ENCODE measurements at places on chromosomes 12 and 14.
A peak's percentile ranks its signal among the peaks of the same experiment; 100 is the strongest.

GRCh38 chr14:101217080-101217463 lies 313.6 kb upstream of the RTL1 start:
- no peak for DNase-seq

DNA sequence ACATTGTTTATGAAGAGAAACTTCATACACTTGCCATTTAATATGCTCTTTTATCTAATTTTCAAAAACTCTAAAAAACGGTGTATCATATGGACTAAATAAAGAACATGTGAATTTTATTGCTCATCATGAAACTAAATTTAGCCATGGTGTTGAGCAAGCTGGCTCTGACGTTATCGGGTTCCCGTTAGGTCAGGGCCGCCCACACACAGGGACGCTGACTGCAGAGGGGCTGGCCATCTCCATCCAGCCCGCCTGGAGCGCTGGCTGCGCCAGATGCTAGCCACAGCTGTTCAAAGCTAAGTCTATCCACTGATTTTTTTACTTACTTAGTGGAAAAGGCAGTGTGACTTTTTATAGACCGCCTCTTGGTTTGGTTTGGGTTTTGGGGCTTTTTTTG lies 36.5 kb upstream of the DYNC1H1 start:
- no peak for DNase-seq

DNA sequence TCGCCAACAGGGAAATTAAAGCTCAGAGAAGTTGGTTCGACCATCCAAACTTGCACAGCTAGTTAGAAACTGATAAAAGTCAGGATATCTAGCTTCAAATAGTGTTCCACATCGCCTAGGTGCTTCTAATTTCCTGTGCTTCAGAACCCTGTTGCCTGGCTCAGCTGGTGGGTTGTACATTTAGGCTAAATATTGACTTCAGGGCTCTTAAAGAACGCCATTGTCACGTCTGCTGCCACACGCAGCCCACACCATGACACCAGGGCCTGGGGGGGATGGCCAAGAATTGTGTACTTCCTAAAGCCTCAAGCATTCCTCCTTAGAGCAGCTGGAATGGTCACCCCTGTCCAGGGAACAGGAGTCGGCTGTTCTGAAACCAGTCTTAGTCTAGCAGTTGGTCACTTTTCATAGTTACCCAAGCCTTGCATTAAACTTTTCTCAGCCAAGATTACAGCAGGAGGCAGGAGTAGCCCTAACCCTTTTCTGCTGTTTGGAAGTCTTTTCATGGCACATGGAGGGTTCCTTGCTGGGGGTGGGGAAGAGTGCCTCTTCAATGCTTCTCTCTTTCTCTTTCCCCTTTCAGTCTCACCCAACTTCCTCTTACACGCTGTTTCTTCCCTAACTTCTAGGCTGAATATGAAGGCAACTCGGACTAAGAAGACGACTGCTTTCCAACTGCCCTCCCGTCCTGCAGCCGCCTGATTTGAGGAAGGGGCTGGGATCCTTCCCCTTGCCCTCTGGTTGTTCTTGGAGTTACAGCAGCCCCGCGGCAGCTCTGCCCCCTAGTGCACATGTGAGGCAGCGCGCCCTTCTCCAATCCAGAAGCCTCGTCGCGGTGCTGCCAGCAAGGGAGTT lies 17.1 kb downstream of the FOS start:
- peak; percentile 88 for DNase-seq

DNA sequence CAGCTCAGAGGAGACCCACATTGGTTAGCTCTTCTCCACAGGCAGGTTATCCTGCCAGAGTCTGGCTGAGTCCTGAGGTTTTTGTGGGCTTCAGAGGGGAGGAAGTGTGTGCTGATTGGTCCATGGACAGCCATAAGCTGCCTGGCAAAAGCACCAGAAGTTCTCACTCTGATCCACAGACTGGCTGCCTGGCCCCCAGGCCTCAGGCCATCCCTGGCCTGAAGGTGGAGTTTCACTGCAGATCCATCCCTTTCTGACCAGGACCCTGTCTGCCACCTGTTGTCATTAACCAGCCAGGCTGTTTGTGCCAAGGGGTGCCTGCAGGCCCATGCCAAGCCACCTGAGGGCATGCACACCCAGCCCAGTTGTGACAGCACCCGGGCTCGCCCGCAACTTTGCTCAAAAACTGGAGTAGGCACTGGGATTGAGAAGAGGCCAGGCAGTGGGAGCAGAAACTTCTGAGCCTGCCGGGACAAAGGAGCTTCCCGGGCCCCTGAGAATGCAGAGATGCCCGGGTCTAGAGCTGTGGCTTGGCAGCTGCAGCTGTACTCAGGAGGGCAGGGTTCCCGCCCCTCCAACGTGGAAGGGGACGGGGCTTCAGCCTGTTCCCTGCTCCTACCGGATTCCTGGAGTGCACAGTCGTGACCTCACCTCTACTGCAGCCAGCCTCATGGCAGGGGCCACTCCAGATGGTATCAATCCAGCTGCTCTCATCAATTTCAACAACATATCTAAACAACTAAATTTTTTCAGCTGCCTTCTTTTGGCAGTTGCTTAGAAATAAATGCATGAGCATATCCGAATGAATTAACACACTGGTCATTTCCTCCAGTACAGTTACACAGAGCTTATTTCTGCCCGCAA lies 1277.3 kb downstream of the SLC16A7 start:
- no peak for DNase-seq

- no peak for DNase-seq
These were observed 2.2 kb downstream of the SSTR1 start for GRCh38 chr14:38209572-38210557.

DNA sequence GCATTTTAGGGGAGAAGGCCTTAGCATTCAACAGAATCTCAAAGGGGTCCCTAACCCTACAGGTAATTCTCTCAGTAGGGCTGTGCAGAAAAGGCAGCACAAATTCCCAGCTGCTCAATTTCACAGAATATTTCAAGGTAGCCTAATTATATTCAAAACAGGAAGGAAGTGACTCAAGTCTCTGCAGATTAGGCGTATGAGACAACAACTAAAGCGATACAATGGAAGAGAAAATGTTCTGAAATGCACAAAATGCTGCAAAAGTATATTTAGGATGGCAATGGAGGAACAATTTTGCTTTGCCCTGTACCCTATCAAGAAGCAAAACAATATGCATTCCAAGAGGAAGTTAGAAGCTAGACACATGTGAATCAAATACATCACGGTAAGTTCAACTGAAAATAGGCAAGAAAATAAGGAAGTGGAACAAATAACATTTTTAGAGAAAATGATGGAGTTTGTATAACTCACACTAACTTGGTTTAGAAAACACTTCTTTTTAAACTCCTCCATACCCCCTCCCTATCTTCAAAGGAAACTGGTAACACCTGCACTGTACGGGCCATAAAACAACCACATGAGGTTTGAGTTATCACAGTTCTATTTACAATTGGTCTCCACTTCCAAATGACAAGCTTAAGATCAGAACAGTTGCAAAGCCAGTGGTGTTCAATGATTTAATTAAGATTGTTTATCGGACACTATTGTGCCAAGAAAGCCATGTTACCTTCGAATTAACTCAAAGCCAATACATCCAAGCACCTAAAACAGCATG lies 1.6 kb downstream of the GIT2 start:
- no peak for DNase-seq

GRCh38 chr14:65070471-65070976 lies 31.8 kb downstream of the MAX start:
- DNase-seq = no peak

- DNase-seq = no peak
These were observed 24.0 kb downstream of the PLEKHH1 start for GRCh38 chr14:67557118-67557517.

DNA sequence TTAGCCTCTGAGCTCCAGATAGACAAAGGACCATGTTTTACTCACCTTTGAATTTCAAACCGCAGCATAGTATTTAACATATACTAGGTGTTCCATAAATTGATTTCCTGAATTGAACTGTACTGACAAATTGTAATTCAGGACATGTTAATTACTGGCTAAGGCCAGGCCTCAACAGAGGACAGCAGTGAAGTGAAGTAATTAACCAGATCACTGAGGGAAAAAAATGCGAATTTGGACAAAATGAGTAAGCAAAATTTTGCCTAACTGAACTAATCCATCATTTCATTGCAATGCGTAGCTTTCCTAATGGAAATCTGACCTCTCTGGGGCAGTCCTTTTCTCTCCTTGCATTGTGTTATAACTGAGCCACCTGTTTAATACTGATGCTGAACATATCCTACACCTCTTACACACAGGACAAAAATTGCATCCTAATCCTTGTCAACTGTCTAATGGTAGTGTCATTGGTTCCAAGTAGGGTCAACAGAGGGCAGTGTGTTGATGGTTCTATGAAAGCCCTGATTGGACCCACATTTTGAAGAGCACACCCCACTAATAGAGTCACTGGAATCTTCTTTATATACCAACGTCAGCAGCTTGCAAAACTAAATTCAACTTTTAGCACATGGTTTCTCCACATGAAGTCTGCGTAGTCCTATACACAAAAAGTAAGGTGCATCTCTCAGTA lies 148.4 kb downstream of the SLC25A21 start:
- DNase-seq = no peak

- DNase-seq = no peak
These were observed 24.2 kb upstream of the HIF1A start for GRCh38 chr14:61671082-61671481.

DNA sequence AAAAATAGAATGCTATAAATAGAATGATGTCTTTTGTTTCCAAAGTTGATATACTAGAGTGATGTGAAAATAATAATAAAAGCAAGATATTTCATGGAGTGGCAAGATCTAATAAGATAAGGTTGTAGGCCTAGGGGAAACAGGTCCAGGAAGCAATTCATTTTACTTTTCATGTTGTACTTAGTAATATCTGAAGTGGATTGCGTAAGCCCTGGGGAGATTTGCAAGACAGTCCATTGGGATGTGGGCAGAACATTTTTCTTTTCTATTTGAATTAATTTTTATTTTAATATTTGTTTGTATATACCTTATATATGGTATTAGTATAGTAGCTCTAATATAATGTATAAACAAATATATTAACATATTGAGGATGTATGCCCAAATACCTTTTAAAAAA lies 7.5 kb downstream of the NUBPL start:
- no peak for DNase-seq

- DNase-seq = no peak
These were observed 2.7 kb upstream of the NXPH4 start for GRCh38 chr12:57213763-57214397.

DNA sequence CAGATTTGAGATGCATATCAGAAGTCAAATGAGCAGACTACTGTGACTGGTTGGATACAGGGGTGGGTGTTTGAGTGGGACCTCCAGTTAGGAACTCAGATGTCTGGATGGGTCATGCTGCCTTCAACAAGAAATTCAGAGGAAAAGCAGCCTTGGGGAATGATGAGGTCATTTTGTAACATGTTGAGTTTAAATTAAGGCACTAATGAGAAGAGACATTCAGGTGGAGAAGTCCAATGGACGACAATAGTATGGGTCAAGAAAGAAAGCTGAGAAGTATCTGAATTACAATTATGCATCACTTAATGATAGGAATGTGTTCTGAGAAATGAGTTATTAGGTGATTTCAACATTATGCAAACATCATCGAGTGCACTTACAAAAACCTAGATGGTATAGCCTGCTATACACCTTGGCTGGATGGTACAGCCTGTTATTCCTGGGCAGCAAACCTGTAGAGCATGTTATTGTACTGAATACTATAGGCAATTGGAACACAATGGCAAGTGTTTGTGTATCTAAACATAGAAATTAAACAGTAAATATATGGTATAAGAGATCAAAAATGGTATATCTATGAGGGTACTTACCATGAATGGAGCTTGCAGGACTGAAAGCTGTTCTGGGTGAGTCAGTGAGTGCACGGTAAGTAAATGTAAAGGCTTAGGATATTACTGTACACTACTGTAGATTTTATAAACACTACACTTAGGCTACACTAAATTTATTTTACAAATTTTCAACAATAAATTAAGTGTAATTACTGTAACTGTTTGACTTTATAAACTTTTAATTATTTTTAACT lies 414.7 kb downstream of the RAD51B start:
- no peak for DNase-seq

DNA sequence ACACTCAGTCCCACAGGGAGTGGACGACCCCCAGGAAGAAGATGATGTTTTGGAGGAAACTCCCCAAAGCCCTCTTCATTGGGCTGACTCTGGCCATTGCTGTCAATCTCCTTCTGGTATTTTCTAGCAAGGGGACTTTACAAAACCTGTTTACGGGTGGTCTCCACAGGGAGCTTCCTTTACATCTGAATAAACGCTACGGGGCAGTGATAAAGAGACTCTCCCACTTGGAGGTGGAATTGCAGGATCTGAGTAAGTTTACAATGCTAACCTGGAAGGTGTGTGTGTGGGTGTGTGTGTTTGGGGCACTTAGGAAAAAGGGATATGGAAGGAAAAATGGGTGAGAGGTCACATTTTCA lies 416 bp downstream of the GALNT8 start:
- no peak for DNase-seq

DNA sequence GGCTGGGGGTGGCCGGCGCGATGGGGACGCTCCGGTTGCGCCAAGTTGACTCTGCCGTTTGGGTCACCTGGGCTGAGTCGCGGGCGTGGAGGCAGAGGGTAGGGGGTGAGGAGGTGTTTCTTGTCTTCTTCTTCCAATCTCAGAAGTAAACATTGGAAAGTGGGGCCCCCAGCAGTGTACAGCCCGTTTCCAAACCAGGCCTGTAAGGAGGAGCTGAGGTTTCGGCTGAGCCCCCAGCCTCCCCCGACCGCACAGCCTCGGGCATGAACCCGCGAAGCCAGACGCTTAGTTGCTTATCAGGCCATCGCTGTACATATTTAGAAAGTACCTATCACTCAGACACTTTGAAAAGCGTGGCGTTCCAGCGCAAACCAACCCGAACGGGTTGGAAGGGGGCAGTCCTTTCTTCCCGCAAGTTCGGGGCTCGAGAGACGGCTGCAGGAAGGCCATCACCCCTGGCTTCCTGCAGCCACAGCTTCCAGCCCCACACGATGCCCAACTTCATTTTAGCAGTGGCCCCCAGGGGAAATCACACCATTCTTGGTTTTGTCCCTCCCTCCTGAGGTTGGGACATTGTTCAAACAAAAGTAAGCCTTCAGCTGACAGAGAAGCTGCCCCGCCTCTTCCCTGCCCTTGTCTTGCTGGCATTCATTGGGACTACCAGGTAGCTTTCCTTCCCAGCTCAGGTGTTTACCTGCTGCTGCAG lies 164.1 kb downstream of the ZFP36L1 start:
- no peak for DNase-seq

GRCh38 chr12:15697201-15697600 lies 92.0 kb downstream of the EPS8 start:
- DNase-seq = no peak

DNA sequence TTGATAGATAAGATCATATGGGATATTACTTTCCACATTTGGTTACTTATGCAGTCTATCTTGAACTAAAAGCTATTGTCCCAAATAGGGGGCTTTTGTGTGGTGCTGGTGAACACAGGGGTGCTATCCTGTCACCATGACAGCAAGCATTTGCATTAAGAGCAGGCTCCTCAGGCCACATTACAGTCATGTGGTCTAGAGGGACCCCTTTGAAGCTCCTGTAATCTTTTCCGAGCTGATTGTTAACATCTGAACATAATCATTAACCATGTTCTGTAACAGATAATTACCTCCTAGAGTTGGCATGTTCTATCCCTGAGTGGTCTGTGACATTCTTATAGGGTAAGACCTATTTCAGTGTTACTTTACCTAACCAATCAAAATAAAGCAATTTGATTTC lies 178.8 kb downstream of the KTN1 start:
- no peak for DNase-seq

- no peak for DNase-seq
These were observed 21.7 kb downstream of the GALNT16 start for GRCh38 chr14:69281450-69282169.

- DNase-seq = no peak
These were observed 9.7 kb downstream of the POU6F1 start for GRCh38 chr12:51208016-51208660.

- DNase-seq = peak; percentile 68
These were observed 10.4 kb downstream of the OTUB2 start for GRCh38 chr14:94036313-94037167.

- no peak for DNase-seq
These were observed 44.2 kb downstream of the TTC8 start for GRCh38 chr14:88868558-88869159.

Data from stimulated activated effector memory CD8-positive, alpha-beta T cell treated with anti-CD3 and anti-CD28 coated beads, Interleukin-12 subunit alpha, Interleukin-12 subunit beta, amount 100 ng/mL, for 72 hours (primary cell).